ENCODE measurements at places on chromosomes 7 and 10.

DNA sequence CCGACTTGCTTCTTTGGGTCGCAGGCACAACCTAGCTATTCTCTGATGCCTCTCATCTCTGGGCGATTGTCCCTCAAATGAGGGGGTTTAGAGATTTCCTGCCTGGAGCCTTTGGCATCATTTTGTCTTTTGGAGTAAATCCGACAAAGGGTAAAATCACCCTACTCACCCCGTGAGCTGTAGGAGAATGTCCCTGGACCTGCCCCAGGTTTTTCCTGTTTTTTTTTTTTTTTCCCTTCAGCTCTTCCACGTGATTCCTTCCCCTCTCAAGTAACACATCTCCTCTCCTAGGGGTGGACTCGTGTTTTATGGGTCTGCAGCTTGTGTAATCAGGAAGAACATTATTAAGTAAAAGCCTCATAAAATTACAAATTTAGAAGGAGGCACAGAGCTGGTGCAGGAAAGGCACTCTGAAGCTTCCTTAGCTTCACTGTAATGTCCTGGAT, 128.4 kb upstream of the ZNF746 start:
- no peak for DNase-seq

- DNase-seq = no peak
Observed at GRCh38 chr10:60732807-60733516, 45.3 kb upstream of the CDK1 start.

GRCh38 chr10:7458556-7458955, 47.7 kb upstream of the SFMBT2 start:
- no peak for DNase-seq

DNA sequence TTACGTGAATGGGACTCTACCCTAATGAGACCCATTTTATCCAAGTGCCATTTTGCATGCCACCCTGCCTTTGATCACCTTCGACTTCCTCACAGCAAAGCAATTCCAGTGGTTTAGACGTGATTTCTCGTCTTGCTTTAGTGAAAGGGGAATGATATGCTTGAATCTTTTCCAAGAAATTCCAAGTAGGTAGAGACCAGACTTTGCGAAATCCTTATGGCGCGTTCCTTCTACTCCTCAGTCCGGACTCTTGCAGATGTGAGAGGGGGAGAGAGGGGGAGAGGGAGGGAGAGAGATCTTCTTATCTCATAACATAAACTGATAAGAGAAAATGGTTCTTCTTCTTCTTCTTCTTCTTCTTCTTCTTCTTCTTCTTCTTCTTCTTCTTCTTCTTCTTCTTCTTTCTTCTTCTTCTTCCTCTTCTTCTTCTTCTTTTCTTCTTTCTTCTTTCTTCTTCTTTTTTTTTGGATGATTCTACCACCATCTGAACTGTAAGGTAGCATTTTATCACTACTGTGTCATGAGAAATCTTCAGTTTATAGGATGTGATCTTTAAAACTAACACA, 883 bp downstream of the SPAG6 start:
- DNase-seq = no peak

DNA sequence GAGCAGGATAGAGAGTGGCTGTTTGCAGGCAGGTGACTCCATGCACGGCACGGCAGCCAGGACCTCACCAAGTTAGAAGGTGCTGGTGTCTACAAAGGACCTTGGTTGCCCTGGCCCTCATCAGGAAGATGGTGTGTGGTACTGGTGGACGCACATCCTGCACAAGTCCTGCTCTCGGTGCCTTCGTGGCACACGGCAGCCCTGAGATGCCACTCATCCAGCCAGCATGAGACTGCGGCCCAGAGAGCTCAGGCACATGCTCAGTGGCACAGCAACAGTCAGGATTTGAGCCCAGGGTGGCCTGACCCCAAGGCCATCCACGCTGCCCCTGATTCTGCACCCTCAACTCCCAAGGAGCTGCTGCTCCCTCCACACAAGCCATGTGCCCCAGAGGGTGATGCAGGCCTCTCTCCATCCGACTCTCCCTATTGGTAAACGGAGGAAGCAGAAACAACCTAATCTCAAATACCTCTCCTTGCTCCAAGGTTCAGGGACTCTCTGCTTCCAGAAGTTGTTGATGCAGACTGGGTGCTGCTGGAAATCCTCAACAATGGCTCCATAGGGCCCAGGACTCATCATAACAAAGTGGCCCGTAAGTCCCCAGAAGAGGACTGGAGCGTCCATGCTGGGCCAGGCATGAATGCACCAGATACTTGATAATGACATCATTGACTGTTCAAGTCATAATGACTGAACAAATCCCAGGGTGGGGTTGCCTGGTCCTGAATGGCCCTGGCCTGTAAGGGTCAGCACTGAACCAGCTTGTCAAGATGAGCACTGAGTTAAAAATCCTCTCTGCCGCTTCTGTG, 93.6 kb downstream of the ARHGAP22 start:
- DNase-seq = no peak

- DNase-seq = no peak
Observed at GRCh38 chr7:155858521-155859061, 46.3 kb upstream of the SHH start.

Measured in astrocyte of the cerebellum (primary cell).